Testis (tissue), 5 donors: ENCODE measurements at places on chromosomes 6 and 20. TPM values are rescaled to one million over a fixed set of nuclear protein-coding genes. Genes with fewer than 3 reads are reported as not detected.

The CDSN gene
- not detected for total RNA-seq

GRCh38 chr20:45347297-45347935 lies 808 bp downstream of the SDC4 start:
- no peak for DNase-seq

The MUC22 gene
- 0.87 TPM for total RNA-seq

GRCh38 chr6:92176666-92177065 lies 1242.7 kb downstream of the EPHA7 start:
- no peak for DNase-seq

DNA sequence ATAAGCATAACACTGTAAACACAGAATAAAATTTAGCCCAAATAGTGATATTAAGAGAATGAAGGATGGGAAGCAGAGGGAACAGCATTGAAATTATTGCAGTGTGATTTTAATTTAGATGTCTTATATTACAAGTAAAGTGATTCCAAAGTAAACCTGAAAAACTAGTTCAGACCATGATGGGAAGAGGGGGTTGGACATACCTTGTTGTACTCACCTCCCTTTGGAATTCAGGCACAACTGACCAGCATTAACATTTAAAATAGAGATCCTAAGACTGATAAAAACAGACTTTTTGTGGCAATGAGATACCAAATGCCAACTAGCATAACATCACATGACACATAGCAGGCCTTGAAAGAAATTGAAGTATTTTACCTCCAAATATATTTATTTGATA lies 262.6 kb upstream of the PRND start:
- DNase-seq = no peak

DNA sequence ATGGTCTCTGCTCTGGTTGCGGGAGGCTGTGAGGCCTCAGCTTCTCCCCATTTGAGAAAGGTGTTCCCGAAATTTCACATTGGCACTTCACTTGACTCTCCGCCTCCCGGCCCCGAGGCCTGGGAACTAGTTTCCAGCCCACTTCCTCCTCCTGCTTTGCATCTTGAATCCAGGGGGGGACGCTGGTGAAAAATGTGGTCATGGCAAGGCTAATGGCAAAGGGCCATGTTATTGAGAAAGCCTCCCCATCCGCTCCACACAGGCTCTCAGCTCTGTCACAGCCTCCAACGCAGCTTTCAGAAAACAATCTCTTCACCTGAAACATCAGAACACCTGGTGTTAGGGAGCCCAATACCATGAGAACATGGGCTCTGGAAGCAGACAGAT lies 5.6 kb downstream of the PLAGL2 start:
- no peak for DNase-seq
